Stimulated activated CD4-positive, alpha-beta T cell treated with anti-CD3 and anti-CD28 coated beads, TNF-alpha, amount 100 ng/mL, for 1 hour (primary cell): ENCODE measurements at places on chromosomes 1 and 21.

DNA sequence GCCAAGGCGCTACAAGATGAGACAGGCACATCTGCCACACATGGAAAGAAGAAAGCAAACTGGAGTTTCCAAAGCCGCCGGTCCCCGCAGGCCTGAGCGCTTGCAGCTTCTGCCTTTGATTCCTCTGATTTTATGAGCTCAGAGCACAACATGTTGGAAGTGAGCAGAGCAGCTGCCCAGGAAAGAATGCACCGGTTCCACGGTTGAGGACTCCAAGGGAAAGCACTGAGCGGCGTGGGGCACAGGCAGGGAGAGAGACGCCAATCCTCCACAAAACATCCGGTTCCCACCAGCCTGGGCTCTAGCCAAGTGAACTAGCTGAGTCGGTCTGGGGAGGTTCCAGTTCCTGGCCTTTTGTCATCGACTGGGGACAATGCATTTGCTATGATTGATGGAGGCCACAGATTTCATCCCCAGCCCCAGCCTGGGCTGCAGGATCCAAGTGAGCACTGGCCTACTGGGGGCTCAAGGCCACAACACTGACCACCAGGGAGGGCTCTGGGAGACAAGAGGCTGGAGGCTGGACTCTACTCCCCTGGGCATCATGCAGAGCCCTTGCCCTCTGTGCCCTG is 253.1 kb upstream of the IRF2BP2 start:
- DNase-seq = no peak

GRCh38 chr21:34878940-34879339 is 170.2 kb downstream of the RUNX1 start:
- DNase-seq = no peak

DNA sequence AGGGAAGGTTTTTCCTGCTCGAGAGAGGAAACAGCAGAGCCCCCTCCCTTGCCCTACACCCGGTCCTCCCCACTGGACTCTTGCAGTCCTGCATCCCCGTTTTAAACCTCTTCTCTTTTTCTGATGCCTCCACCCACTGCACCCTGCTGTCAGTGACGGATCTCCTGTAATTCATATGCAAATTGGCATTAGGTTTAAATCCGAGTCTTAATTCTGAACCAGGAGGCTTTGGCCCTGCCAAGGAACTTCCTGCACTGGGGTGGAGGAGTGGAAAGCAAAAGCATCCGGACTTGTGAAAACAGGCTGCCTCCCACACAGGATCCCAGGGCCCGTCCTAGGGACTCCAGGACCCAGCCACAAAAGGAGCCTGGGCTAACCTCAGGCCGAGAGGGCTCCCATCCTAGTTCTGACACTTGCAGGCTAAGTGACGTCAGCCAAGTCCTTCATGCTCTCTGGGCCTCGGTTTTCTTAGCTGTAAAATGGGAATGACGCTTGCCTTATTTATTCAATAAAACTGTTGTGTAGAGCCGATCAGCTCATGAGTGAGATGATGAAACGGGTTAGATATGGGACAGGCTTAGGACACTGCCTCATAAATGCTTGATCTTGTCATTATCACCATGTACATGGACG is 613.3 kb downstream of the AJAP1 start:
- no peak for DNase-seq

DNA sequence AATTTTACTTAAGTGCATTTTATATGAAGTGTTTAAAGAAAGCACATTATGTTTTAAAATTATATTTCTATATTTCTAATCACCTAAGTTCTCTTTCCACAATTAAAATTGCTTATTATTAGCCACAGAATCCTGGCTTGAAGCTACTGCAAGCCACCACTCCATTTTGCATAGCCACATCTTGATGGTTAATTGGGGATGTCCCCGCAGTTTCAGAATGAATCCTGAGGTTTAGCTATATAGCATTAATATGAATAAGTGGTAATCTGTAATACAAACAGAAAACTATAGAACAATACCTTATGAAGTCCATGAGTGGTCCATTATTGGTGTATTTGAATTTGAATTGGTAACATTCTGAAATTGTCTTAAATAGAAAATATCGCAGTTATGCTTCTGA is 11.6 kb upstream of the GOLPH3L start:
- DNase-seq = no peak

DNA sequence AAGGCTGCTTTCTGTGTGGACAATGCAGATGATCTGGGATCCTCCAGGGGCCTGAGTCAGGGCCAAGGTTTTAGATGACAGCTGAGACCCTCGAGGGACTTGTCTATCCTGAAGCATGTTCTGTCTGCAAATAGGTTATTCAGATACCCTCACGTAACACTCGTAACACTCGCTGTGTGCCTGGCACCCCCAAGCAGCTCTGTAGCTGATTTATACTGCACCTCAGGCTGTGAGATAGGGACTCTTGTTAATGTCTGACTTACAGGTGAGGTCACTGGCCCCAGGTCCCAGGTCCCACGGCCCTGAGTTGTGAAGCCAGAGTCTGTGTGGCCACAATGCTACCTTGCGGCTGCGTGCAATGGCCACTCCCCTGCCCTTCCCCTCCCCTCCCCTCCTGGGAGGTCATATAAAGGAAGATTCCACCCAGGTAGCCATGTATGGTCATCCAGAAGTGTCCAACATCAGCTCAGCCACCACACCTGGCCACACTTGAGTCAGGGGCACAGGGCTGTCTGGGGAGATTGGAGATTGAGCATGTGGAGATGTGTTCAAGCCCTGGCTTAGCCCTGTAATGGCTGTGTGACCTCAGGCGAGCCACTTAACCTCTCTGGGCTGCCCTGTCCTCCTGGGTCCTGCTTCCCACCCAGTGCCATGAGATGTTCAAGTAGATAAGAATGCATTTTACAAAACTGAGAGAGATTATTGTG is 687.7 kb downstream of the MATN1 start:
- DNase-seq = no peak

DNA sequence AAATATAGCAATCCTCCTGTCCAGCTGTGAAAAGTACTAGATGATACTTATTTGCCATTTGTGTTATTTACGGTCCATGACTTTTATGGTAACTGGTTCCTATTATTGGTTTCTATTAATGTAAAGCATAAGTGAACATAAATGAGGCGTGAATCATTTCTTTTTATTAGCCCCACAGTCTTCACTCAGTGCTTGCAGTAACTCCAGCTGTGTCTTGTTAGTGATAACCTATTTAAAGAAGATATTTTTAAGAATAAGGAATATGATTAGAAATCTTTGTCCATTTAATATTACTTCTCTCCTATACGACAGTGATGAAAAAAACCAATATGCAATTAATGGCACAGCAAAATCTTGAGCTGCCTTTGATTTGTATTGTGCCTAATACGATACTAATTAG is 149.9 kb downstream of the SPATA17 start:
- no peak for DNase-seq

DNA sequence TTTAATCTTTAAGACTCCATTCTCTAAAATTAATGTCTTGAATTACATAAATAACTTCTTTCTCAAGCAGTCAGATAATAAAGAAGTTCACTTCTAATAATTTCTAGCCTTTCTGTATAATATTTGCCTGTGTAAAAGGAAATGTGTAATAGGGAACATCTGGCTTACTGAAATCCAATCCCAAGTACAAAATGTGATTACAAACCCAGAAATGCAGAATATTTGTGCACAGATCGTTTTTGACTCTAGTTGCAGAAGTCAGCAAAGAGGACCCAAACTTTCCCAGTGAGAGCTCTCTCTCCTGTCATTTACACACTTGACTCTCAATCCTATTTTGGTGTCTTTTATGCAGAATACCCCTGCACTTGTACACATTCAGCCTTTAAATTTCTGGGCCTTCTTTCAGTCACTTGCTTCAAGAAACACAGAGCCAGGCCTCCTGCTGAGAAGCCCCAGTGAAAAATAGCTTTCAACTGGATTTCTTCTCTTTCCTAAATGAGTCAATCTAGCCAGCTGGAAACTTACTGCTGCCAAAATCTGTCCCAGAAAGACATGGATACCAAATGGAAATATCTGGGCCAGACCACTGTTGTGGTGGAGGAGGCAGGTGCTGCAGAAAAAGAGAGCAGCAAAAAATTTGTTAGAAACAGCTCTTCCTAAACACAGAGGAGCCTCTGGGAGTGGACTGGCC is 68.5 kb upstream of the ADAM30 start:
- DNase-seq = no peak

GRCh38 chr1:20429296-20429695 is 56.7 kb downstream of the CAMK2N1 start:
- no peak for DNase-seq

GRCh38 chr21:44710756-44711326 is 531 bp downstream of the TSPEAR start:
- DNase-seq = no peak

GRCh38 chr1:2229911-2230731 is 2.0 kb downstream of the SKI start:
- DNase-seq = no peak

DNA sequence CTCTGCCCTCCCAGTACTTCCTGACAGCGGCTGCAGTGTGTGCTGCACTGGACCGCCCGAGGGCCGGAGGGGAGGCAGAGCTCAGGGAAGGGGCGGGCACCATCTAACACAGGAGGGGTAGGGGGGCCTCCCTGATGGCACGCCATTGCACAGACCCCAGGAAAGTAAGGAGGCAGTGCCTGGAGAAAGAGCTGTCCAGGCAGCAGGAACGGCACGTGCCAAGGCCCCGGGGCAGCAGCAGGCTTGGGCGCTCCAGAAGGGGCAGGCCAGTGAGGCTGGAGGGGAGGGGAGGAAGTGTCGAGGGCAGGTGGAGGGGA is 110.7 kb downstream of the CRYAA start:
- no peak for DNase-seq

GRCh38 chr1:221962385-221962784 is 220.5 kb upstream of the DUSP10 start:
- no peak for DNase-seq

DNA sequence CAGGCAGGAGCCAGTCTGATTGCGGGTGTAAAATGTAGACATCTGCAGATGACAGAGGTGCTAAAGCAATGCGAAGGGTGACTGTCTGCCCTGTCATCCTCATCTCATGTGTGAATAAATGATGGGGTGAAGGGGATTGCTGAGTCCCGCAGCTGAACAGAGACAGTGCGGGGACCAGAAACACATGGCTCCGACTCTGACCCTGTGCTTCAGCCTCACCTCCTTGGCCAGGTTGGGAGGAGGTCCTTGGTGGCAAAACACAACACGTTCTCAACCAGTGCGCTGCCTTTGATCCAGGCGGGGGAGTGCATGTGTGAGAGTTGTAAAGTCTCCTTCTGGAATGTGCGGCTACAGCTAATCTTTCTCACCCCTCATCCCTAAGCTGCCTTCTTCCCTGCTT is 32.0 kb upstream of the TTC22 start:
- DNase-seq = no peak

GRCh38 chr1:87392248-87393192 is 63.8 kb downstream of the LMO4 start:
- no peak for DNase-seq

- DNase-seq = no peak
Measured at GRCh38 chr1:187873126-187873525, 1044.4 kb downstream of the PLA2G4A start.

DNA sequence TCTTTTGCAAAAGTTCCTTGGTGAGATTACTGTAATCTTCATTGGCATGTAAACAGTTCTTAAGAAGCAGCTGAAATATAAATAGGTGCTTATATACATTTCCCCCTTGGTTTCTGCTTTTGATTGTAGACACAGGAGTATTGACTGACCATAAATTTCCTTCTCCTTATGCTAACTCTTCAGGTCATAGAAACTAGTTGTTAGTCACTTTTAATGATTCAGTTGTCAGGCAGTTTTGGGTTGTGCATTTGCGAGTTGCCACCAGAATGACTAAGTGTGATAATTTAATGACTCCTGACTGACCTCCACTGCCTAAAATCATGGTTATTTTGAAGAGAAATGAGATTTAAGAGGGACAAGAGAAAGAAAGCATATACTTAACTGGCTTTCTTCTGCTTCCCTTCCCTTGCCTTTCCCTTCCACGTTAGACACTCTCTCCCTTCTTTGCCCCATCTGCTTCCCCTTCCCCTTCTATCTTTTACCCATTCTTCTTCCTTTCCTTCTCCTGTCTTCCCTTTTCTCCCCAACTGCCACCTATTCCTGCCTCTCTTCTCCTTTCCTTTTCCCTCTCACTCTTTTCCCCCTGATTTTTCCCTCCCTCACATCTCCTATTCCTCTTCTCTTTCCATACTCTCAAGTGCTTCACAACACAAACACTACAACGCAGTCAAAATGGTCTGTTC is 12.3 kb downstream of the ZMPSTE24 start:
- DNase-seq = no peak

- no peak for DNase-seq
Measured at GRCh38 chr21:23607782-23608431, 1999.4 kb downstream of the MRPL39 start.

GRCh38 chr1:27473755-27474154 is 16.2 kb downstream of the WASF2 start:
- DNase-seq = no peak

DNA sequence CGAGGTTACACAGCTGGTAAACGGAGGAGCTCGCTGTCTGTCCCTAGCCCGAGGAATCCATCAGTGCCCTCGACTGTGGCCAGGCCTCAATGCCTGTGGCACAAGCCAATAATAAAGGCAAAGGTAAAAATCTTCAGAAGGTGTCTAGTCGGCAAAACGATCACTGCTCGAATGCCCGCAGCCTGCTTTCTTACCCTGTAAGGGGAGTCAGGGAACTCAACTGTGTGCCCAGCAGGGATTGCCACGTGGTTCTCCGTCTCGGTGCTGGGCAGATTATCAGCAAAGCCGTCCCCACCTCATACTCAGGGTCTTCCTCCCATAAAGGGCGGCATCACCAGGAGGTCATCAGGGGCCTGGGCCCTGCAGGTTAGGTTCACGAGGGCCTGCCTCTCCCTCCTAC is 103.4 kb downstream of the PAX7 start:
- DNase-seq = no peak

- no peak for DNase-seq
Measured at GRCh38 chr1:92567211-92567868, 80.6 kb upstream of the GFI1 start.

- DNase-seq = no peak
Measured at GRCh38 chr1:41226815-41227434, 15.2 kb downstream of the SCMH1 start.

DNA sequence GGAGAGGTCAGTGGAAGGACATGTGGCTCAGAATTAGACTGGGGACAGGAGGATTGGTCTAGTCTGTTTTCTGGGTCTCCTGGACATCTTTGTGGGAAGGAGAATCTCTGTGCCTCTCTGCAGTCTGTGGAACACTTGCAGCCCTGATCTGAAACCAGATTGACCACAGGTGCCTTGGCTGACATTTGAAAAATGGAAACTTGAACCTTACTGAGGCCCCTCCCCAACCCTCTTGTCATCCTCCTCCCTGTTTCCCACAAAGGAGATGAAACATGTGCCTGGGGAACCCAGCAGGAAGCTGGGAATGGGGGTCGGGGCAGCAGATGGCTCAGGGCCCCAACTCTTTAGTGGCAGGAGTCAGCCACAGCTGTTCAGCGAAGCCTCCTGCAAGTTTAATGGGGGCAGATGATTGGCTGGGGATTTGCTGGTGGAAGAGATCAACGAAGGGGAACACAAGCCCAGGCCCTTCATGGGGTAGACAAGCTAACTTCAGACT is 18.1 kb downstream of the VASH2 start:
- DNase-seq = no peak
